ENCODE measurements at places on chromosomes 16 and 17.

- DNase-seq: no peak
Observed at GRCh38 chr16:52953215-52953614, 99.5 kb downstream of the CHD9NB start.

GRCh38 chr17:55873017-55873758 lies 122.3 kb downstream of the PCTP start:
- no peak for DNase-seq

DNA sequence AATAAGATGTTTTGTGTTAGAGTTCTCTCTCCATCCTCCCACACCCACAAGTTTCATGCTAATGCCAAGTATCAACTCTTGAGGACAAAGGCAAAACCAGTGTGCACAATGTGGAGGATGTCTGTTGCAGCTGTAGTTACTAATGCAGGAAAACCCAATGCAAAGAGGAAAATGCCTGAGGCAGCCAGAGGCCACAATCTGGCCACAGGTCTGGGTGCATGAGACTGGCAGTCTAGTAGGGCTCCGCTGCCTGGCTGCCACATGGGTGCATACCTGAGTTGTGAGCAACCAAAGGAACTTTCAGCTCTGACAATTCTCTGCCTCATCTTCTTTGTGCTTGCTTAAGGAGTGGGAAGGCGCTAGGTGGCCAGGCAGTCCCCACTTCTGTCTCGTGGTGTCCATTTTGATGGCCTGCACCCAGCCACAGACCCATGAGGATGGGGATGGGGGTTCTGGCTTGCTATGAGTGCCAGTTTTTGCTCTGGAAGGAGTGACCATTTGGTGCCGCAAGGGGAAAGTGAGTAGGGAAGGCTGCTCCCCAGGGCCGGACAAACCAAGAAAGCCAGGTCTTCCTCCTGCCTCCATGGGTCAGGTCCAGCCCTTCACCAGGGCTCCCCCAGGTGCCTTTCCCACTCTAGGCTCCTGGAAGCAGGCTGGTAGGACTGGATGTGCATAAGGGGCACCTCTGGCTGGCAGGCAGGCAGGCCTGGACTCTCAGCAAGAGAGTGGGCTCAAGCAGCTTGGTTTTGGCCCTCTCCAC lies 4.2 kb upstream of the GFOD2 start:
- DNase-seq: no peak

DNA sequence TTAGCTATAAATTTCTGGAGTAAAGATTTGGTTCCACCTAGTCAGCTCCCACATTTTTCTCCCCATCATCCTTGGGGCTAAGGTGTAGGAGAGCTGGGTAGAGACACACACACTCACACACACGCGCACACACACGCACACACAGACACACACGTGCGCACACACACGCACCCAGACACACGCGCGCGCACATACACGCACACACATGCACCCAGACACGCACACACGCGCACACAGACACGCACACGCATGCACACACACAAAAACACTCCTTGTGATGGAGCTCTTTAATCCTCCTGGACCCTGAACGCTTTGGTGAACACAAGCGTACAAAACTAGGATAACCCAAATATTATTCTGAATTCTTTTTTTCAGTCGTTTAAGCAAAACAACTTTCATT lies 253.6 kb downstream of the C16orf95 start:
- no peak for DNase-seq

GRCh38 chr16:51305337-51305736 lies 154.3 kb upstream of the SALL1 start:
- no peak for DNase-seq

DNA sequence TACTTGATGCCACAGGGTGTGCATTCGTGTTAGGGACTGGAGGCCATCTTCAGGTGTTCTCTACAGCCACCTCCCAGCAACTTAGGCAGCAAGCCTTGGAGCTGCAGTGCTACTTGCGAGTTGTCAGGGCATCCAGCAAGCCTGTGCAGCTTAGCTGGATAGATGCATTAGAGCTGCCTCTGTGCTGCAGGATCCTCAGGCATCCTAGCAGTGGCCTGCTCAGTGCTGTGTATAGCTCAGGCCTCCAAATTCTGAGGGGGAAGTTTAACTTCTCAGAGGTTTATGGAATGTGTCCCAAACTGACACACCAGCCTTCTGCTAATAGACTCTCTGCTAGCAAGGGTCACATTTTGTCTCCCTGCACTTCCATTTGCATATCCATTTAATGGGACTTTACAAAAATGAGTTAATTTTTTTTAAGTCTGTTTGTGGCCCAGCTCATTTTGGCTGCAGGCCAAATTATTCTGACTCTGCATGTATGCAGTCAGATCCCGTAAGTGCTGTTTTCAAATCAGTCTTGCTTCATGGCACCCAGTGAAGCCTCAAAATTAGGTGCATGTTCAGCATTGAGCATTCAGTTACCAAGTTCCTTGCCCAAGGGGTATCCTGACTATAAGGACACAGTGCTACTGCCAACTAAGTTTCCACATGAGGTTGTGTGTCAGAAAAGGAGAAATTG lies 6.8 kb downstream of the GABARAPL2 start:
- no peak for DNase-seq

DNA sequence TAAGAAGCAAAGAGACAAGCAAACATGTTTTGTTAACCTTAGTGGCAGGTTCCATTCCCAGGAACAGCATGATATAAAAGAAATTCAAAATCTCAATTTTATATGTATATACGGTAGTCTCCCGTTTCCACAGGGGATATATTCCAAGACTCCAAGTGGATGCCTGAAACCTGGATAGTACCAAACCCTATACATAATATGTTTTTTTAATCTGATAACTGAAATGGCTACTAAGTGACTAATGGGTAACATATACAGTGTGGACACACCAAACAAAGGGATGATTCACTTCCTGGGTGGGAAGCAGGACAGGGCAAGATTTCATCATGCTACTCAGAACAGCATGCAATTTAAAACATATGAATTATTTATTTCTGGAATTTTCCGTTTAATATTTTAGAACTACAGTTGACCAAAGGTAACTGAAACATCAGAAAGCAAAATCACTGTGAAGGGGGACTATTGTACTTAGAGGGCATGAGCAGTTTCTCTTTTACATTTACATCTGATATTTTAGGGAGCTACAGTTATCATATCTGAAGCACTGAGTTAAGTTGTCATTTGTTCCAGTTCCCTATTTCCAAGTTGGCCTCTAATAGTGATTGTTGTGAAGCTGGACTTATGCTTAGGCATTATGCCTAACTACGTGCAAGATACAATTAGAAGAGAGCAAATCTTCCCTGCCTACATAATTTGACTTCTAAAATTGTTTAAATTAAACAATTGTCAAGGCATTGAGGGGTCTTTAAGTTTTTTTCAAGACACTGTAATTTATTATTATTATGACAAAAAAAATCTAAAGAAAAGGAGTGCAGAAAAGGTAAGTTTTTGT lies 34.1 kb upstream of the ABCA6 start:
- DNase-seq: peak; percentile 19

GRCh38 chr17:45920083-45920482 lies 25.7 kb downstream of the MAPT start:
- no peak for DNase-seq

GRCh38 chr17:61179380-61179806 lies 220.2 kb upstream of the TBX2 start:
- DNase-seq: no peak

Measured in HL-60 (cell line).